Activated naive CD4-positive, alpha-beta T cell treated with anti-CD3 and anti-CD28 coated beads for 36 hours (primary cell): ENCODE measurements at places on chromosomes 11 and 22. TPM values are rescaled to one million over a fixed set of nuclear protein-coding genes. Genes with fewer than 3 reads are reported as not detected.
A peak's percentile ranks its signal among the peaks of the same experiment; 100 is the strongest.

The SCO2 gene
- 1.1 TPM for total RNA-seq

GRCh38 chr11:118673361-118674081 lies 5.9 kb downstream of the TREH start:
- DNase-seq, result no peak
- H3K27me3 ChIP-seq, result no peaks in the 10 kb centered on the region
- no peak overlapping the region for H3K4me3 ChIP-seq
- no peaks in the 10 kb centered on the region for H3K4me1 ChIP-seq

GRCh38 chr11:126115816-126116331 lies 53.2 kb upstream of the CDON start:
- no peaks in the 10 kb centered on the region for H3K4me1 ChIP-seq
- H3K4me3 ChIP-seq, result no peak overlapping the region
- no peaks in the 10 kb centered on the region for H3K36me3 ChIP-seq
- DNase-seq, result no peak
- no peaks in the 10 kb centered on the region for H3K27me3 ChIP-seq
- no peak overlapping the region for H3K27ac ChIP-seq

GRCh38 chr11:61174273-61174672 lies 13.0 kb upstream of the VPS37C start:
- H3K27ac ChIP-seq, result no peak overlapping the region
- no peak overlapping the region for H3K4me3 ChIP-seq
- peaks cover 13% of the 10 kb centered on the region for H3K4me1 ChIP-seq
- no peaks in the 10 kb centered on the region for H3K36me3 ChIP-seq
- DNase-seq, result no peak

The MOGAT2 gene
- total RNA-seq, result not detected

- no peaks in the 10 kb centered on the region for H3K27me3 ChIP-seq
- peaks cover 23% of the 10 kb centered on the region for H3K4me1 ChIP-seq
- H3K27ac ChIP-seq, result no peak overlapping the region
Measured at GRCh38 chr11:113315811-113316210, 1.4 kb downstream of the TTC12 start.

- H3K36me3 ChIP-seq, result peaks cover 3% of the 10 kb centered on the region
- peaks cover 2% of the 10 kb centered on the region for H3K27me3 ChIP-seq
- H3K4me1 ChIP-seq, result no peaks in the 10 kb centered on the region
- H3K27ac ChIP-seq, result no peak overlapping the region
- no peak overlapping the region for H3K4me3 ChIP-seq
Measured at GRCh38 chr11:129605815-129606214, 209.8 kb upstream of the TMEM45B start.

The ADM2 gene
- total RNA-seq, result 7.5 TPM

- no peaks in the 10 kb centered on the region for H3K4me1 ChIP-seq
- no peaks in the 10 kb centered on the region for H3K36me3 ChIP-seq
- peak; percentile 48 for DNase-seq
- H3K27ac ChIP-seq, result no peak overlapping the region
Measured at GRCh38 chr22:24875862-24876506, 70.0 kb downstream of the SGSM1 start.

The OR5B21 gene
- total RNA-seq, result not detected

DNA sequence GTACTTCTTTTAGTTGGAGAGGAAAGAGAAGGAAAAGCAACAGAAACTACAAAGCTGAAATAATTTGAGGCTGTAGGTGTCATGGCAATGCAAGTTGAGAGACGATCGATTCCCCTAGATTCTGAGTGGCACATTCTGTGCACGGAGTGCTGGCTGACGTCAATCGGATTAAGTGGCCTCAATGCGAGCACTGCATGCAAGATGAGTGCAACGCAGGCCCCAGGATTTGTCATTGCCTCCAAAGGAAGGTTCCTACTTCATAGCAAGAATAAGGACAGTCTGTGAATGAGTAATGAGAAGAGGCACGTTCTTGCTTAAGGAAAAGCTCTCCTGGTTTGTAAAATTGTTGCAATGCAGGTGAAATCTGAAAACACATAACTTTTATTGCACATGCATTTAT lies 892.4 kb downstream of the KCNA4 start:
- no peaks in the 10 kb centered on the region for H3K27me3 ChIP-seq
- H3K4me3 ChIP-seq, result no peak overlapping the region
- no peak for DNase-seq
- H3K36me3 ChIP-seq, result no peaks in the 10 kb centered on the region
- no peaks in the 10 kb centered on the region for H3K4me1 ChIP-seq
- H3K27ac ChIP-seq, result no peak overlapping the region

GRCh38 chr11:68988491-68988890 lies 7.7 kb upstream of the MRGPRD start:
- no peak overlapping the region for H3K27ac ChIP-seq
- no peak overlapping the region for H3K4me3 ChIP-seq
- H3K4me1 ChIP-seq, result no peaks in the 10 kb centered on the region
- peaks cover 7% of the 10 kb centered on the region for H3K36me3 ChIP-seq
- H3K27me3 ChIP-seq, result peaks cover 13% of the 10 kb centered on the region

DNA sequence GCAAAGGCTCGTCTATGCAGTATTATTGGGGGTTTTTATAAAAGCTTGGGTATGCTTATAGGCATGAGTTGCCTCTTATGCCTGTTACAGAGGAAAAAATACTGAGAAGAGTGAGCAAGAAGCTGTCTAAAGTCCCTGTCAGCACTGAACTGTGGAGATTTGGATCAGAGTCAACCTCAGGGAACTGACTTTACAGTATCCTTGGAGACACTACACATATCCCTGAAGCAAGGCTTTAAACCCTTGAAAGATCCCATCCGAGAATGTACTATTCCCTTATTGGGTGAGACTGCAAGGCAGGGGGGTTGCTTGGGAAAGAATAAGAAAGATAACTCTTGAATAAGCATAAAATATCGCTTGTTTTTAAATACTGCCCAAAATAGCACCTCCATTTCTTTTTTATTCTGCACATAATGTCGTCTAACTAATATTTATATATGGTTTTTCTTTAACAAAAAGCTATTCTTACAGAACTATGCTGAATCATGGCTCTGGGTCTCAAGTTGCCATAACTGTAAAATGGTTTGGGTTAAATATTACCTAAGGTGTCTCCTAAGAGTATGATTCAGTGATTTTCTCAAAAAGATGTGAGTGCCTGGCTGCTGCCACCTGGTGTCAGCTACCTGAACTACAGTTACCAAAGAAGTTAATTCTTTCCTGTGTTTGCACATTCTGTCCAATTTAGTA lies 1062.8 kb downstream of the DLG2 start:
- H3K4me1 ChIP-seq, result no peaks in the 10 kb centered on the region
- H3K4me3 ChIP-seq, result no peak overlapping the region
- peak; percentile 54 for DNase-seq
- H3K36me3 ChIP-seq, result no peaks in the 10 kb centered on the region

GRCh38 chr11:120357620-120358019 lies 21.4 kb downstream of the ARHGEF12 start:
- DNase-seq, result no peak
- peaks cover 31% of the 10 kb centered on the region for H3K27me3 ChIP-seq
- H3K4me1 ChIP-seq, result no peaks in the 10 kb centered on the region
- no peaks in the 10 kb centered on the region for H3K36me3 ChIP-seq
- H3K27ac ChIP-seq, result no peak overlapping the region
- no peak overlapping the region for H3K4me3 ChIP-seq

- H3K4me3 ChIP-seq, result no peak overlapping the region
- DNase-seq, result no peak
- no peak overlapping the region for H3K27ac ChIP-seq
Measured at GRCh38 chr11:111086058-111086457, 159.5 kb upstream of the POU2AF2 start.

- no peaks in the 10 kb centered on the region for H3K36me3 ChIP-seq
- no peak overlapping the region for H3K27ac ChIP-seq
- H3K4me3 ChIP-seq, result no peak overlapping the region
- no peaks in the 10 kb centered on the region for H3K4me1 ChIP-seq
- no peaks in the 10 kb centered on the region for H3K27me3 ChIP-seq
- no peak for DNase-seq
Measured at GRCh38 chr22:44108806-44109385, 71.8 kb upstream of the PARVG start.

GRCh38 chr11:73866586-73866996 lies 10.1 kb downstream of the COA4 start:
- H3K4me1 ChIP-seq, result peaks cover 2% of the 10 kb centered on the region
- no peak for DNase-seq
- H3K27me3 ChIP-seq, result no peaks in the 10 kb centered on the region
- H3K36me3 ChIP-seq, result peaks cover 8% of the 10 kb centered on the region
- no peak overlapping the region for H3K4me3 ChIP-seq
- no peak overlapping the region for H3K27ac ChIP-seq

DNA sequence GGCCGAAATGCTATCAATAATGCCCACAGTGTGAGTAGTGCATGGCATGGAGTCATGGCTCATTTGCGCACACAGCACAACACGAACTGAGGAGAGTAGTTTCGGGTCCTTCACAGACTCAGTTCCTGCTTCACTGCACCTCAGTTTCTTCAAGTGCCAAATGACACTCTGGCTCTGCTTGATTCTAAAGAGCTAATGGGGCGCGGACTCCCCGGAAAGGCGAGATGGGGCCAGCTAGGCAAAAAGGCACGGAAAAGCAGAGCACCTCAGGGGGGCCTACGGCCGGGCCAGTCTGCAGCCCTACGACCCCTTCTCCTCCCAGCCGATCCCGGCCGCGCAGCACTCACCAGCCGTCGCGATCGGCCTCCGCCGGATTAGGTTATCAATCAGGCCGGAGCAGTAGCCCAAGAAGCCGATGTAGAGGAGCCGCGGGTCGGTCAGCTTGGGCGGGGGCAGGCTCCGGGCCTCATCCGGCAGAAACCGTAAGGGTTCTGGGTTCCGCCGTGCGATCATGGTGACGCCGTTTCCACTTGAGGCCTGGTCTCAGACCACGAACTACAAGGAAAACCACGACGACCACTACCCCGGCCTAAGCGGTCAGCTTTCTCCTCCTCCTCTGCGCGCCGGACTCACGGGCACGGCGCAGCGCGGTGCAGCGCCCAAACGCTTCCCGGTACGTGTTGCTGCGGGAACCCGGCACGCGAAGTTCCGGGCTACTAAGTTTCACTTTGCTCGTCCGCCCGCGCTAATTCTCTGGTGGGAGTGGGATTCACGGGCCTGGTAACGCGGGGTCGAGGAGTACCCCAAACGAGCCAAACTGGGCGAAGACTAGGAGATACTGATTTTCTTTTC lies at the start of gene NDUFC2:
TSS of gene NDUFC2 (minus strand) at position 631 of the 852 bp plus-strand sequence. CDS start at position 513, 118 bp downstream.
- H3K27ac ChIP-seq, result peak within 1 kb of the TSS; percentile 86
- H3K36me3 ChIP-seq, result peaks cover 3% of the 10 kb centered on the region
- DNase-seq, result peak; percentile 75
- H3K4me1 ChIP-seq, result peaks cover 45% of the 10 kb centered on the region
- no peaks in the 10 kb centered on the region for H3K27me3 ChIP-seq

The KCNA4 gene
- not detected for total RNA-seq

- peak overlapping the region; percentile 56 for H3K4me3 ChIP-seq
- peaks cover 4% of the 10 kb centered on the region for H3K4me1 ChIP-seq
- H3K27ac ChIP-seq, result no peak overlapping the region
Measured at GRCh38 chr11:120168960-120169681, 31.2 kb upstream of the TRIM29 start.

DNA sequence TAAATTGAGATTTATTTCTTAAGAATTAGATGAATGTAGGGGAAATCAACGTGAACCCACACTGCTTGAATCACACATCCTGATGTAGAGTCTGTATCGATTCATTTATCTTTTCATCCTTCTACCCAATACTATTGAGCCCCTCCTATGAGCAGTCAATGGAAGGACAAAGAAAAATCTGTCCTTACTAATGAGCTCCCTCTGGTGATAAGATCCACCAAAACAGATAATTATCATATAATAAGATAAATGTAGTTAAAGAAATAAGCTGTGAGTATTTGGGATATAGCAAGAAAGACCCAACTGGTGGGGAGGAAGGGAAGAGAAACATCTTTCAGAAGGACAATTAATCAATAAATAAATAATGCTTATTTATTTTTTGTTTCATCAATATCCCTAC lies 385.1 kb upstream of the CCDC90B start:
- H3K36me3 ChIP-seq, result no peaks in the 10 kb centered on the region
- no peak overlapping the region for H3K27ac ChIP-seq
- no peaks in the 10 kb centered on the region for H3K4me1 ChIP-seq
- DNase-seq, result no peak

DNA sequence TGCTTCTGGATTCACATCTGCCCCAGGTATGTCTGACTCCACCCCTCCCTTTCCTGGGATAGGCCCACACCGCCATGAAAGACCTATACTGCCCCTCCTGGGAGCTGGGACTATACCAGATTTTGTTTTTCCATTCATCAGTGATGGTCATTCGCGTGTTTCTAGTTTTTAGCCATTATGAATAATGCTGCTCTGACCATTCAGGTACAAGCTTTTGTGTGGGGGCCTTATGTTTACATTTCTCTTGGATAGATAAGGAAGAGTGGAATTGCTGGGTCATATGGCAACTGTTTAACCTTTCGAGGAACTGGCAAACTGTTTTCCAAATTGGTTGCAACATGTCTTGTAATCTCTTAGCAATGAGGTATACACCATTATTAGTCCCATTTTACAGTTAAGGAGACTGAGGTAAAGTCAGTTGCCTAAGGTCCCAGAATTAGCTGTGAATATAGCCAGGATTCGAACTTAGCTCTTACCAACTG lies 1.2 kb upstream of the TBC1D10A start:
- H3K27ac ChIP-seq, result peak overlapping the region; percentile 70
- H3K4me1 ChIP-seq, result peaks cover 43% of the 10 kb centered on the region
- no peak for DNase-seq

GRCh38 chr11:14079011-14079410 lies 116.5 kb downstream of the SPON1 start:
- peak; percentile 30 for DNase-seq
- H3K36me3 ChIP-seq, result no peaks in the 10 kb centered on the region
- no peaks in the 10 kb centered on the region for H3K27me3 ChIP-seq
- H3K4me3 ChIP-seq, result peak overlapping the region; percentile 36
- peaks cover 48% of the 10 kb centered on the region for H3K4me1 ChIP-seq

DNA sequence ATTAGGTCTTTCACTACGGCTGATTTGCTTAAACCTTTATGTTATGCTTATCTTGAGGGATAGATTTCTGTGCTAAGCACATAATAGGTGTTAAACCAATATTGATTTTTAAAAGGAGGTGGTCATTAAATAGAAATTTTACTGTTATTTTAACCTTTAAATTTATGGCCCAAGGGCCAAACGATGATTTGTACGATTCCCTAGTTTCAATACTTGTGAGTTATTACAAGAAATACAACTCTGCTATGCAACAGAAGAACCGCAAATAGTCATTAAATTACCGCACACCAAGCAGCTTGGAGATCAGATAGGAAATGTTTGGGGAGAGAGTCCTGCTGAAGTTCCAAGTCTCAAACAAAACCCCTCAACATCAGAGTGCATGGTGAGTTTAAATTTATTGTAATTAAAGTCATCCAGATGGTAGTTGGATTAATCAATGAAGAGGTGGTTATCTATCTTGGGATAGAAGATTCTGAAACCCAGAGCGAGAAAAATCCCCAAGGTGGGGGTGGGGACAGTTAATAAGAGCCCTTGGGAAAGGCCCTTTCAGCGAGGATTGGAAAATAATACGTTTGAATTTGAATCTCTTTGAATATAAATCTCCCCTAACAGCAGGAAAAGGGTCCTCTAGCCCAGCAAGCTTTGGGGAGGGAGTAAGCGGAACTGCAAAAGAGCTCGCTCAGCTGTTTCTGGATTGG lies 805 bp upstream of the QSER1 start:
- H3K27me3 ChIP-seq, result no peaks in the 10 kb centered on the region
- peaks cover 3% of the 10 kb centered on the region for H3K36me3 ChIP-seq
- H3K4me3 ChIP-seq, result peak overlapping the region; percentile 82
- peak overlapping the region; percentile 92 for H3K27ac ChIP-seq

- DNase-seq, result no peak
- H3K27ac ChIP-seq, result no peak overlapping the region
- no peak overlapping the region for H3K4me3 ChIP-seq
- H3K4me1 ChIP-seq, result no peaks in the 10 kb centered on the region
- H3K27me3 ChIP-seq, result no peaks in the 10 kb centered on the region
- no peaks in the 10 kb centered on the region for H3K36me3 ChIP-seq
Measured at GRCh38 chr11:84476581-84476980, 1150.6 kb downstream of the DLG2 start.
